ENCODE measurements at places on chromosomes 13 and 19.

GRCh38 chr13:37531049-37531448 is 67.5 kb downstream of the POSTN start:
- no peak for DNase-seq

- no peak for DNase-seq
Observed at GRCh38 chr19:19524053-19524452, 4.7 kb upstream of the YJEFN3 start.

GRCh38 chr13:105336706-105337576 is 1198.5 kb downstream of the EFNB2 start:
- DNase-seq: no peak

DNA sequence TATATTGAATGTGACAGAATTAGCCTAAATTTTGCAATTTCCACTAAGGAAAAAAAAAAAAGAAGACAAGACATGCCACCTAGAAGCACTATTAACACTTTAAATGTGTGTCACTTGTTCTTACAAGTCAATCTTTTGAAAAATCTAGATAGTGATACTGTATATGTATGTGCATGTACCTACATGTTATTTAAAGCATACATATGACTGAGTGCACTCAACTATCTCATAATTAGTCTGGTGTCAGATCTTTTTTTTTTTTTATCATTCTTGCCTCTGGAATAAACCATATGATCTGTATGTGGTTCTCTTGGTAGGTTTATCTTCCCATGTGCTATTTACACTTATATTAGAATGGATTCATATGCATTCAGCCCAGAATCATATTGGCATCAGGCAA is 62.3 kb downstream of the FOXO1 start:
- no peak for DNase-seq

DNA sequence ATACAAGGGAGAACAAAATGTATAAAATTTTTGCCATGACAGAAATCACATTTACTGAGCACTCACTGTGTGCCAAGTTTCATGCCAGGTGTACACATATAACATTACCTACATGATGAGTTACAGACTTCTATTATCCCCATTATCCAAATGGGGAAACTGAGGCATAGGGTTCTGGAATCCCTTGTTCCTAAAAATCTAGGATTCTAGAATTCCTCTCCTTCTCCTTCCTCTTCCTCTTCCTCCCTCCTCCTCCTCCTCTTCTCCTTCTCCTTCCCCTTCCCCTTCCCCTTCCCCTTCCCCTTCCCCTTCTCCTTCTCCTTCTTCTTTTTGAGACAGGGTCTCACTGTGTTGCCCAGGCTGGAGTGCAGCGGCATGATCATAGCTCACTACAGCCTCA is 14.2 kb upstream of the BCL3 start:
- no peak for DNase-seq

- DNase-seq: no peak
Observed at GRCh38 chr19:5705552-5705951, 14.4 kb downstream of the LONP1 start.

GRCh38 chr13:90416519-90416918 is 931.0 kb upstream of the MIR17HG start:
- no peak for DNase-seq

DNA sequence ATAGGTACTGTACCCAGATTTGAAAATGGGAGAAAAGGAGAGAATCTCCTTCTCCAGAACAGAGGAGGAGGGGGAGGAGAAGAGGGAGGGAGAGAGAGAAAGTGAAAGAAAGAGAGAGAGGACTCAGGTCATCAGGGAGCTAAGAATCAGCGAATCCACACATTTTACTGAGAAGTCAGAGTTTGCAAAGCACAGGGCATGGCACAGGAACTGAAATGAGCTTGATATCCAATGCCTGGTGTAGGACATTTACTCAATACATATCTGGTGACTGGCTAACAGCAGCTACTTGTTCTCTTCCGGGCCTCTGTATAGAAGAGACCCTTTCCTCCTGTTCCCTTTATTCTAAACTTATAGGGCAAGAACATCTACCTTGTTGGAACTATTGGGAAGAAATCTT is 375.1 kb downstream of the KLF5 start:
- no peak for DNase-seq

DNA sequence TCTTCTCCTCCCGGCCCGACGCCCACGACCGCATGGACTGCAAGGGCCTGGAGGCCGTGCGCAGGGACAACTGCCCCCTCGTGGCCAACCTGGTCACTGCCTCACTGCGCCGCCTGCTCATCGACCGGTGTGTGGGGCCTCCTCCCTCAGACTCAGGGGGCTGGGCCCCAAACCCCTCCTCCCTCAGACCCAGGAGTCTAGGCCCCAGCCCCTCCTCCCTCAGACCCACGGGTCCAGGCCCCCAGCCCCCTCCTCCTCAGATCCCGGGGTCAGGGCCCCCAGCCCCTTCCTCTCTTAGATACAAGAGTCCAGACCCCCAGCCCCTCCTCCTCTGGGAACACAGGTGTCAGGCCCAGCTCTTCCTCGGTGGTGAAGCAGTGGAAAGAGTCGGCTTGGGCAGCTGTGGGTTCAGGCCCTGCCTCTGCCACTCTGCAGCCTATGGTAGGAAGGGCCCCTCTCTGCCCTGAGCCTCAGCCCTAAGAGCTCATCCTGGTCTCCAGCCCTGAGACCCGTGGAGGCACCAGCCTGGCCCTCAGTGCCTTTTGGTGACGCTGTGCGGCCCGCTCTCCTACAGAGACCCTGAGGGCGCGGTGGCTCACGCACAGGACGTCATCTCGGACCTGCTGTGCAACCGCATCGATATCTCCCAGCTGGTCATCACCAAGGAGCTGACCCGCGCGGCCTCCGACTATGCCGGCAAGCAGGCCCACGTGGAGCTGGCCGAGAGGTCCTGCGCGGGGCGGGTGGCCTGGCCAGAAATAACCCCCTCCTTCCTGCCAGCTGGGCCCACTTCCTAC is 3.7 kb upstream of the SPIB start:
- DNase-seq: peak; percentile 78

DNA sequence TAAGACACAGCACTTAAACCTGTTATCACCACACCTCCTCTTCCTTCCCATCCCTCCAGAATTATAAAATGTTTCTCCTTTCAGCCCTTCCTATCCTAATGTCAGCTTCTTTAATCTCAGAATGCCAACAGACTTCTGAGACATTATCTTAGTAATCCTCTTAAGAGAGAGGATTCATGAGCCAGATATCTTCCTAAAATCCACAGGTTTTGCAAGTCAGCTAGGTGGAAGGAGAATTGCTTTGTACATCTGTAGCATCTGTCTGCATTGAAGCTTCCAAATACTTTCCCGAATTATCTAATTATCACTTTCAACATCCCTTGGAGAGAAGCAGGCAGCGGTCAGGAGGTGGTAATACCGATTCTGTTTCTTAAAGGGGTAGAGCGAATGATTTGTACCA is 179.1 kb downstream of the DCT start:
- DNase-seq: no peak

- DNase-seq: no peak
Observed at GRCh38 chr19:5341448-5341820, 822 bp upstream of the PTPRS start.

DNA sequence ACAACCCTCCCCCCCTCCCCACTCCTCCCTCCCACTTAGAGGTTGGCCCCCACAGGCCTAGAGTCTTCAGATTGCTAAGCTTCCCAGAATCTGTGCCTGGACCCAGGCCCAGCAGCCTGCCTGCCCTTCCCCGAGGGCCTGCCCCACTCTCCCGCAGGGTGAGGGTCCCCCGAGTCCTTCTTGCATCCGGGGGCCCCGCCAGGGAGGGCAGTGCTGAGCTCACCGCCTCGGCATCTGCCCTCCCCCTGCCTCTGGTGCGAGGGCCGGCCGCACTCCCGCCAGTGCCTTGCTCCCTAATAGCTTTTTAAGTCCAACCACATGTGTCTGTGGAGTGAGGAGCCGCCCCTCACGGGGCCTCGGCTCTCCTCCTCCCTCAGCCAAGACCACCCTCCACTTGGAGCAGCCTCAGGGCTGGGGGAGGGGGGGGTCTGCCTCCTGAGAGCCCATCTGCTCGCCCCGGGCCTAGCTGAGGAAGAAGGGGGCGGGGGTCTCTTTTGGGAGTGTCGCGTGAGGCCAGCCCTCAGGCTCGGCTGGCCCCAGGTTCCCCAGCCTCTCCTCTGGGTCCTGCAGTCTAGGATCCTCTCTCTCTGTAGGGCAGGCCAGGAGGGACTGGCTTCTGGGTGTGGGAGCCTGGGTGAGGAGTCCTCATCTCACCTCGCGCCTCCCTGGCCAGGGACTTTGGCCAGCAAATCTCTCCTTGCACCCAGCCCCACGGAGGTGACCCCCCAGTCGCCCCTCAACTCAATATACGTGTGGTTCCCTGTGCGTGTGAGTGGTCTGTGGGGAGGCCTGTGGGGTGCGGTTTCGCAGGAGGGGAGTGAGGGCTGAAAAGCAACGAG is 47.2 kb downstream of the LYL1 start:
- no peak for DNase-seq

- no peak for DNase-seq
Observed at GRCh38 chr13:32903720-32904119, 112.5 kb upstream of the KL start.

- no peak for DNase-seq
Observed at GRCh38 chr13:90416938-90417337, 930.5 kb upstream of the MIR17HG start.

- peak; percentile 33 for DNase-seq
Observed at GRCh38 chr19:17209126-17210036, 5.8 kb upstream of the USE1 start.

- DNase-seq: no peak
Observed at GRCh38 chr13:110220471-110220870, 86.5 kb downstream of the COL4A1 start.

DNA sequence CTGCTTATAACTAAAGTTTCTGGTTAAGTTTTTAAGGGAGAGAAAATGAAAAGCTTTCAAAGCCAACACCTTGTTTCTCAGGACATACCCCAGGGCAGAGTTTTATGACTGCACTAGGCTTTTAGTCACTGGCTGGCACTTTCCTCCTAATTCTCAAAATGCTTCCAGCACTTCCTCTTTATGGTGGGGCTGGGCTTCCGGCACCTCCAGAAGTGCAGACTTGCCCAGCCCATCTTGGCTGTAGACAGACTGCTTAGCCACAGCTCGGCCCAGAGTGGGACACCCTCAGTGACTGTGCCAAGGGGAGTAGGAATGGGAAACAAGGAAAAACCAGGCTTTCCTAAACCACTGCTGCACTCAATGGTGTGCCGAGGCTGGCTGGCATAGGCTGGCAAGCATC is 23.2 kb upstream of the GTF3A start:
- DNase-seq: no peak

DNA sequence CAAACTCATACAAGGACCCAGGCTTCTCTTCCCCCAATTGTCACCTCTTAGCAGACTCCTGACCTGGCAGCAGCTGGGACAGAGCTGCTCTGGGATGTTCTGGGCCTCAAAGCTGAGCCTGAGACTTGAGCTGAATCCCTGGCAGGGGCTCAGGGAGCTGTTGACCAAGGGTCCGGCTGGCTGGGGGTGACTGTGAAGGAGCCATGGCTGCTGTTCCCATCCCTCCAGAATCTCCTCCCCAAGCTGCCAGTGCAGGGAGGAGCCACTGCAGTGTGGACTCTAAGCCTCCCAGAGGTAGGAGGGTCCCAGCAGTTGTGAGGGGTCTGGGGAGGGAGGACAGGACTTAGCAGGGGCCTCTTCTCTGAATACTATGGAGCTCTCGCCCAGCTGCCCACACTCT is 2.2 kb downstream of the SIGLEC6 start:
- no peak for DNase-seq

DNA sequence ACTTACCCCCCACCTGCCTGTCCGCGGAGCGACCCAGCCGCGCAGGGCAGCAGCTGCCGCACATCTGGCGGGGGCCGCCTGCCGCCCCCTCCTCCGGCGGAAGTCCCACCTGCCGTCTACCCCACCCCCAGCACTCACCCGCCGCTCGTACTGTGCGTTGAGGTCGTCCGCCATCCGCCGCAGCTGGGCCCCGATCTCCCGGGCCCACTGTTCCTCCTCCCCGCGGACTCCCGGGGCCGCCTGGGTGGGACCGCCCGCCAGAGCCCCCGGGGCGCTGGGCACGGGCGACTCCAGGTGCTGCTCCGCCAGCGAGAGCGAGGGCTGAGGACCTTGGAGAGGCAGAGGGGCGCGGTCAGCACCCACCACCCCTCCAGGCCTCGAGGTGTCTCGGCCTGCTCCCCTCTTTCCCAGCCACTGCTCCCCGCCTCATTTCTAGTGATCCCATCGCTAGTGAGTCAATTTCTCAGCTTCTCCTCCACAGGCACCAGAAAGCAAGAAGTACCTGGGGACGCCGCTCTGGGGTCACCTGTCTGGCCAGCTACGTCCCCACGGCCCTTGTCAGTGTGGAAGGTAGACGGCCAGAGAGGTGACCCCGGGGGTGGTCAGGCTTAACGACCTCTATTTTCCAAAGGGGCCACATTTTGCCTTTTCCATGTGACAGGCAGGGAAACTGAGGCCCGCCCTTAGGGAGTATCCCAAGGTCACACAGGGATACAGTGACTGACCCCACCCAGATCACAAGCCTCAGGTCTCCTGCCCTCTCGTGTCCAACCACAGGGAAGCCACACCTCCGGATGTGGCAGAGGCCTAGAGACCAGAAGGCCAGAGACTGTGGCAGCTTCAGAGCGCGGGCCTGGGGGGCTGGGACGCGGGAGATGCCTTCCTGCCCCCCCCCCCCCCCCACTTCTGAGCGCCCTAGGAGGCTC is 4.3 kb downstream of the BBC3 start:
- DNase-seq: no peak

- no peak for DNase-seq
Observed at GRCh38 chr19:19081642-19082151, 17.9 kb downstream of the SLC25A42 start.

DNA sequence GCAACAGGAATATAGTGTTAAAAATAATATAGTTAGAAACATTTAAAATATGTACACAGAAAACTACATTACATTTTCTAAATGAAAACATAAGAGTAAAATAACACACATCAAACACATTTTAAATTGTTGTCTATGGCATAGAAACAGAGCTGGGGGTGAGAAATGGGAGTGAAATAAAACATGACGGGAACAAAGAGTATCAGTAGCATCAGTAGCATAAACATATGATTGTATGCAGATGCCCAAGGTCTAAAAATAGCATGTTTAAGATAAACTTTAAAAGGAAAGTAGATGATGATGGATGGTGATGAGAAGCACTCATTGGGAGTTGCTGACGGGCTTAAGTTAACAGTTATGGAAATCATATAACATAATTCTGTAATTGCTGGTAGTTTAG is 1221.7 kb upstream of the SPRY2 start:
- DNase-seq: no peak

GRCh38 chr19:20423381-20424197 is 142.0 kb downstream of the ZNF737 start:
- peak; percentile 27 for DNase-seq

- no peak for DNase-seq
Observed at GRCh38 chr19:37484406-37485168, 15.4 kb downstream of the ZNF570 start.

DNA sequence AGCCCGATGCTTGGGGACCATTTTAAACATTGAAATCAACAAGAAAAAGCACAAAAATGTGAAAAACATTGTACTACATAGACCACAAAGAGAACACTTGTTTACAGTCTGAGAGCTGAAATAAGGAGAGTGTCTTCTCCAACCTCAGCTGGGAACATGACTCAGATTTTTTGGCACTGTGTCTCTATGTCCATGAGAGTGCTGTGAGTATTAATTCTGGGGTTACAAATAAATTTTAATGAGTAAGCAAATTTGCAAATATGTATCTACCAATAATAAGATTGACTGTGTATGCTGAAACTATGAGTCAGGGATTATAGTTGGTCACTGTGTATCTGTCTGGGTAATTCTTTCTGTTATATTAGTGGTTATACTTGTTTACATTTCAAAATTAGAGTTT is 174.0 kb downstream of the DCT start:
- DNase-seq: no peak

Data from activated naive CD4-positive, alpha-beta T cell treated with Interleukin-2 at 50 U/mL for 16 hours (primary cell).